WTC11 (cell line): ENCODE measurements at places on chromosomes 4 and X. TPM values are rescaled to one million over a fixed set of nuclear protein-coding genes. Genes with fewer than 3 reads are reported as not detected.
A peak's percentile ranks its signal among the peaks of the same experiment; 100 is the strongest.

MAGEA8 gene
- not detected in 3 replicates for total RNA-seq

DNA sequence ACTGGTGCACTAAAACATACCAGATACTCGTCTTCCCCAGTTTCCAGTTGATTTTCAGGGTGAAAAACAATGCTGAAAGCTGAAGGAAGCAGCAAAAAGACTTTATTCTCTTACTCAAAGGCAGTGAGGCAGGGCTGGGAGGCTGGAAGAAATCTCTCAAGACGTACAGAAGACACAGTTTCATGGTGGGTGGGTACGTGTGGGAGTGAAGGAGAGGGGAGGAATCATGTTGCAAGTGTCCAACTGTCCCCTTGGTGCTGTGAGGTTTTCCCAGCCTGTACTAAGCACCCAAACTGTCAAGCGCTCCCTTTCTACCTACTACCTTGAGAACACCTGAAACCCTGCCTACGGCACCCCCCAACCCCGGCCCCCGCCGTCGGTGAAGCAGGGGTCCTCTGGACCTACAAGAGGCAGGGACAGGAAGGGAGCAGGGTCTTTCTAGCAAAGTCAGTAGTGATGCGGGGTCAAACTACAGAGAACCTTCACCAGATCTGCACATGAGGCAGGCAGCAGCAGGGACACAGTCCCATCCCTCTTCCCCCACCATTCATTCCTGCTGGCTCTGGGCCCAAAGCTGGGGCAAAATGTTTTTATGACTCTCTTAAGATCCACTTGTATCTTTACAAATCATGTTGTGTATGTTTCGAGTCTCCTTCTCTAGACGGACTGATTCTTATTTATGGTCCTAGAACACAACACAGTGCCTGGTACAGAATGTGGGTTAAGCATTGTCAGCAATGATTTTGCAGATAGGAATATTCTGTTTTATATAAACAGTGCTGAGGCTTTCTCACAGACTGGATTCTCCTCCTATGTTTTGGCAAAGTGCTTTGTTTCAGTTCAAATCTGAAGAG, 2.4 kb upstream of the SETD7 start:
- DNase-seq = no peak
- H3K4me3 ChIP-seq = no peak overlapping the region
- H3K36me3 ChIP-seq = no peaks in the 10 kb centered on the region
- peaks cover 39% of the 10 kb centered on the region for H3K4me1 ChIP-seq

UBQLN2 gene
- total RNA-seq = 28.3 to 28.7 TPM (median 28.4 TPM) in 3 replicates

ITM2A gene
- total RNA-seq = 39.7 to 43.4 TPM (median 43.4 TPM) in 3 replicates

FAM9B gene
- total RNA-seq = not detected in 3 replicates

GRCh38 chr4:63922146-63922545, 487.1 kb downstream of the TECRL start:
- no peaks in the 10 kb centered on the region for H3K36me3 ChIP-seq
- no peak overlapping the region for H3K4me3 ChIP-seq
- H3K27me3 ChIP-seq = no peaks in the 10 kb centered on the region
- peaks cover 4% of the 10 kb centered on the region; the same call in 1 of the 2 replicates for H3K4me1 ChIP-seq
- DNase-seq = no peak

CXXC4 gene
- total RNA-seq = 2.4 to 3.3 TPM (median 2.8 TPM) in 3 replicates

GRCh38 chr4:165328708-165329107, 1.2 kb downstream of the MSMO1 start:
- peaks cover 46% of the 10 kb centered on the region for H3K4me1 ChIP-seq
- H3K36me3 ChIP-seq = peaks cover 24% of the 10 kb centered on the region
- no peak overlapping the region for H3K4me3 ChIP-seq
- H3K27me3 ChIP-seq = no peaks in the 10 kb centered on the region

GRCh38 chrX:132401935-132402334, 86.9 kb downstream of the MBNL3 start:
- H3K27me3 ChIP-seq = no peaks in the 10 kb centered on the region
- DNase-seq = no peak
- H3K4me3 ChIP-seq = no peak overlapping the region
- no peak overlapping the region for H3K27ac ChIP-seq

GRCh38 chrX:12881914-12882313, 15.0 kb downstream of the TLR7 start:
- no peak overlapping the region; the same call in 1 of the 2 replicates for H3K27ac ChIP-seq
- H3K4me3 ChIP-seq = no peak overlapping the region
- no peaks in the 10 kb centered on the region for H3K4me1 ChIP-seq
- no peak for DNase-seq
- no peaks in the 10 kb centered on the region; the same call in 1 of the 2 replicates for H3K27me3 ChIP-seq

MAGED4B gene
- 88.7 to 93.1 TPM (median 93.0 TPM) in 3 replicates for total RNA-seq

SASH3 gene
- total RNA-seq = 0.22 to 0.57 TPM (median 0.25 TPM) in 3 replicates

GRCh38 chr4:82865592-82865991, 25.4 kb downstream of the SEC31A start:
- peak overlapping the region; percentile 60; the same call in 1 of the 2 replicates for H3K27ac ChIP-seq
- peaks cover 71% of the 10 kb centered on the region for H3K36me3 ChIP-seq
- H3K27me3 ChIP-seq = no peaks in the 10 kb centered on the region
- no peaks in the 10 kb centered on the region for H3K4me1 ChIP-seq
- DNase-seq = no peak
- H3K4me3 ChIP-seq = no peak overlapping the region

GRCh38 chr4:87046121-87046551, 111.3 kb downstream of the AFF1 start:
- peaks cover 25% of the 10 kb centered on the region for H3K36me3 ChIP-seq
- no peak overlapping the region for H3K4me3 ChIP-seq
- no peak overlapping the region for H3K27ac ChIP-seq
- no peaks in the 10 kb centered on the region for H3K27me3 ChIP-seq

GRCh38 chr4:105780176-105780575, 71.6 kb downstream of the GSTCD start:
- H3K27ac ChIP-seq = no peak overlapping the region
- no peak overlapping the region for H3K4me3 ChIP-seq
- DNase-seq = no peak
- H3K27me3 ChIP-seq = no peaks in the 10 kb centered on the region; the same call in 1 of the 2 replicates
- H3K36me3 ChIP-seq = 0 out of 2 replicates have a peak, but pooled peaks cover 3% of the 10 kb centered on the region
- H3K4me1 ChIP-seq = no peaks in the 10 kb centered on the region

DNA sequence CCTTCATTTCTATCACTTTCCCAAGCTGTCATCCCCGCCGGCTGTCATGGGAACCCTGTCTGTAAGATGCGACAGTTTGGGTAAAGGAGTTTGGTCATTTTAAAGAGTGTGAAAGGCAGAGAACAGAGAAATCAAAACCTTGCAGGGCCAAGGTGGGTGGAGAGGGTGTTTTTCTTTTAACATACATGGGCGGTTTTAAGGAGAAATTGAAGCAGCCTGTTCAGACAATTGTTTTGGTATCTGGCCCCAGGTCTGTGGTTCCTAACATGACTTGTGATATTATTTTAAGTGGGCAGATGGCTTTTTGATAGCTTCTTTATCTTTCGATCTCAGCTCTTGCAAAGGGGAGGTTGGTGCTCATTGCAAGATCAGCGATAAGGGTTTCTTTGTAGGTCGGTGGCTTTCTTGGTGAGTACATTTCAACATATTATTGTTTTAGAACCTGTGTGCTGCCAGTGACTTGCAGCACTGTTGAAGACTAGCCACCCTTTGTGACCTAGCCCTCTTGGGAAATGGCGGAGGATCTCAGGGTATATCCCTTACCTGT, 3.7 kb downstream of the PPP1R3F start:
- no peak for DNase-seq
- no peaks in the 10 kb centered on the region for H3K27me3 ChIP-seq
- peaks cover 24% of the 10 kb centered on the region for H3K4me1 ChIP-seq
- H3K36me3 ChIP-seq = peaks cover 8% of the 10 kb centered on the region; the same call in 1 of the 2 replicates
- no peak overlapping the region for H3K4me3 ChIP-seq
- H3K27ac ChIP-seq = no peak overlapping the region

GRCh38 chr4:74642006-74642405, 152.3 kb downstream of the BTC start:
- no peaks in the 10 kb centered on the region for H3K27me3 ChIP-seq
- H3K36me3 ChIP-seq = no peaks in the 10 kb centered on the region
- H3K4me3 ChIP-seq = no peak overlapping the region
- no peak for DNase-seq
- no peak overlapping the region for H3K27ac ChIP-seq
- 0 out of 2 replicates have a peak, but pooled peaks cover 2% of the 10 kb centered on the region for H3K4me1 ChIP-seq

CDS1 gene
- 17.4 to 18.3 TPM (median 18.2 TPM) in 3 replicates for total RNA-seq

CFAP99 gene
- total RNA-seq = 0.23 to 0.41 TPM in 2 of 3 replicates, not detected in the other

DNA sequence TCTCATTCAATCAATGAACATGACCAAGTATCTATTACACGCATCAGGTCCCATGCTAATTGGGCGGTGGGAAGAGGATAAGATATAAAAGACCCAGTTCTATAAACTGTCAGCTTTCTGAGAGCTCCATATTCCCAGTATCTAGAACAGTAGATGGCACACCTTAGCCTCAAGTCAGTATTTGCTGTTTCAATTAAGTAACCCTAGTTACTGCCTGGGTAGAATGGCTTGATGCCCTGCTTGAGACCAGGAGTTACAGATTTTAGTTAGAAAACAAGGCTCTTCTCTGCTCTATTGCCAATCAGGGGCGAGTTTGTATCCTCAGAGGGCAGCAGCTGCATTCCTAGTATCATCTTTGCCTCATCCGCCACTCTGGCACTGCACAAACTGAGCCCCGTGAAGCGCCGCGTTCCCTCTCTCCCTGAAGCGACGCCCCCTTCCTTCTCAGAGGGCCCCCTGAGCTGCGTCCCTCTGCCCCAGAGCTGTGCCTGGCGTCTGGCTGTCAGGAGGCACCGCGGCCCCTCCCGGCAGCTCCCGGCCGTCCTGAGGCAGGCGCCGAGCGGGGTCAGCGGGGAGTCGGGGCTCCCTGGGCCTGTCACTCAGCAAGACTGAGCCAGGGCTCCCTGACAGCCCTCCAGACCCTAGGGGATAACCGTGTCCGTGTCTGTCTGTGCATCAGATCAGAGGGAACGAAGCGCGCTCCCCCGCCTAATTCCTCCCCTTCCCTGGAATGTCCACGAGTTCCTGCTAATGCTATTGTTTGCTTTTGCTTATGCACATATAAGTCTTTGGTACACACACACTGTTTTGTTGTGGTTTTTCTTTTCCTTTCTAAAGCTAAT, 212.4 kb upstream of the TTC29 start:
- H3K27me3 ChIP-seq = no peaks in the 10 kb centered on the region
- no peak overlapping the region for H3K27ac ChIP-seq
- peaks cover 16% of the 10 kb centered on the region for H3K4me1 ChIP-seq
- DNase-seq = peak; percentile 70

DNA sequence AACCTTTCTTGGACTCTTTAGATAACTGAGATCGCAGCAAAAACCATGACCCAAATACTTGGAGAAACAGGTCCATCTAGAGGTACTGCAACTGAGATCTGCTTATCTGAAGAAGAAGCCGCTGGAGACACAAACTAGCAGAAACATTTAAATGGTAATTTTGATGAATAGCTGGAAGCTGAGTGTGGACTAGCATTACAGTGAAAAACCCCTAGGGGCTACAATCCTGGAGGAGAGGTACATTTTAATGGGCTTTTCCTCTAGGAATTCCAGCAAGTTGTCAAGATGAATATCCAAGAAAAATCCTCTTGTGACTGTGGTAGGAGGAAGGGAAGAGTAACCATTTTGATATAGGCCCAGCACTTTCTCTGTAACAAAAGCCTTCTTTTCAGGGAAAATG, 592.5 kb upstream of the GRIA3 start:
- DNase-seq = no peak
- no peaks in the 10 kb centered on the region for H3K36me3 ChIP-seq
- H3K27ac ChIP-seq = peak overlapping the region; percentile 88
- H3K4me3 ChIP-seq = no peak overlapping the region

GRCh38 chr4:61580721-61581377, 380.7 kb downstream of the ADGRL3 start:
- no peaks in the 10 kb centered on the region for H3K27me3 ChIP-seq
- no peaks in the 10 kb centered on the region for H3K36me3 ChIP-seq
- peaks cover 11% of the 10 kb centered on the region for H3K4me1 ChIP-seq
- no peak for DNase-seq

DNA sequence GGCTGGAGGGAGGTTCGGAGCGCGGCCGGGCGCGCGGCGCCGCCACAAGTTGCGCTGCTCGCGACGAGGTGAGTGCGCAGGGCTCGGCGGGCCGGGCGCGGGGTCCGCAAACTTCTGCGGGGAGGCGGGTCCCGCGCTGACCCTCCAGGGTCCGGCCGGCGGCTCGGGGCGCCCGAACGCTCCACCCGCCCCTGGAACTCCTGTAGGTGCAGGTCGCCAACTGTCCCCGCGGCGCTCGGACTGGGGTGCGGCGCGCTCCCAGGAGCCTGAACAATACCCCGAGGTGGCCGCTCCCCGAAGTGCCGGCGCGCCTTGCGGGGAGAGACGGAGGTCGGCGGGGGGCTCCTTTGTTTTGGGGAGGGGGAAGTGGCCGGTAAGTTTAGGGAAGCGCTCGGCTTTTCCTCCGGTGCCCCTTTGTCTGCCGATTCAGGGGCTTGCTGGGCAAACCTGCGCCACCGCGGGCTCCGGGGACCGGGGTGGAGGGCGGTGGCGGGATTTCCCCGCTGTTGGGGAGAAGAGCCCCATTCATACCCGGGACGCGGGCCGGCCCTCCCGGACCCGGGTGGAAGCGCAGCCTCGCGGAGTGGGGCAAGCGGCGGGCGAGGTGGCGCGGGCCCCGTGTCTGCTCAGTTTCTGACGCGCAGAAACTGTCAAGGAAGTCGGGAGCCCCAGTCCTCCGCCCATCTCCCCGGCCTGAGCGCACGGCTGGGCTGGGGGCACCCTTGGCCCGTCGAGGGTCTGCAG, 694 bp downstream of the TBL1X start:
- peak; percentile 25 for DNase-seq
- peak overlapping the region; percentile 36; the same call in 1 of the 2 replicates for H3K4me3 ChIP-seq
- no peaks in the 10 kb centered on the region for H3K36me3 ChIP-seq

- no peaks in the 10 kb centered on the region for H3K36me3 ChIP-seq
- H3K4me3 ChIP-seq = no peak overlapping the region
- no peaks in the 10 kb centered on the region for H3K27me3 ChIP-seq
- no peak overlapping the region for H3K27ac ChIP-seq
- peaks cover 3% of the 10 kb centered on the region; the same call in 1 of the 2 replicates for H3K4me1 ChIP-seq
Measured at GRCh38 chr4:170853422-170854021, 763.8 kb upstream of the AADAT start.

DNA sequence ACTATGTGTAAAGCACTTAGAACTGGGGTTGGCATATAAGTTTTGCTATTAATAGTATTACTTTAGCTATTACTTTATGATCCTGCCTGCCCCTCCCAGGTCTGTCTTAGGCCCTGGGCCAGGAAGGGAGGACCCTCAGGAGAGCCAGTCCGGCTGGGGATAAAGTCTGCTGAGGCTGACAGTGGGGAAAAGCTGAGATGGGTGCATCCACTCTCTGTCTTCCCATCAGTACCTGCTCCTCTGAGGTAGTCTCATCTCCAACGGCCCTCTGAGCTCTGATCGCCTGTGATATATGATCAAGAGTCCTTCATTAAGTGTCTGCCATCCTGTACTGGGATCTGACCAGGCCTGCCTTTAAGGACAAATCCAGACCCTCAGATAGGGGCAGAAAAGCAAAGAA, 156.5 kb upstream of the PJA1 start:
- H3K27me3 ChIP-seq = peaks cover 2% of the 10 kb centered on the region; the same call in 1 of the 2 replicates
- peaks cover 36% of the 10 kb centered on the region for H3K4me1 ChIP-seq
- DNase-seq = no peak

- no peaks in the 10 kb centered on the region for H3K36me3 ChIP-seq
- no peaks in the 10 kb centered on the region for H3K27me3 ChIP-seq
- H3K4me3 ChIP-seq = peak overlapping the region; percentile 47
- DNase-seq = peak; percentile 18
- peaks cover 42% of the 10 kb centered on the region for H3K4me1 ChIP-seq
- H3K27ac ChIP-seq = peak overlapping the region; percentile 91
Measured at GRCh38 chr4:61336916-61337315, 136.8 kb downstream of the ADGRL3 start.

GRCh38 chrX:123274796-123275195, 90.7 kb downstream of the GRIA3 start:
- no peak overlapping the region for H3K4me3 ChIP-seq
- H3K4me1 ChIP-seq = 0 out of 2 replicates have a peak, but pooled peaks cover 3% of the 10 kb centered on the region
- H3K27ac ChIP-seq = no peak overlapping the region
- no peaks in the 10 kb centered on the region for H3K27me3 ChIP-seq
- no peaks in the 10 kb centered on the region for H3K36me3 ChIP-seq

- no peak overlapping the region for H3K4me3 ChIP-seq
- peaks cover 7% of the 10 kb centered on the region for H3K36me3 ChIP-seq
- peaks cover 27% of the 10 kb centered on the region for H3K4me1 ChIP-seq
Measured at GRCh38 chrX:153862369-153863250, 23.4 kb downstream of the L1CAM start.
